ENCODE measurements at places on chromosomes 7 and 10.

- DNase-seq, result no peak
Measured at GRCh38 chr7:2598154-2598823, 33.5 kb upstream of the TTYH3 start.

DNA sequence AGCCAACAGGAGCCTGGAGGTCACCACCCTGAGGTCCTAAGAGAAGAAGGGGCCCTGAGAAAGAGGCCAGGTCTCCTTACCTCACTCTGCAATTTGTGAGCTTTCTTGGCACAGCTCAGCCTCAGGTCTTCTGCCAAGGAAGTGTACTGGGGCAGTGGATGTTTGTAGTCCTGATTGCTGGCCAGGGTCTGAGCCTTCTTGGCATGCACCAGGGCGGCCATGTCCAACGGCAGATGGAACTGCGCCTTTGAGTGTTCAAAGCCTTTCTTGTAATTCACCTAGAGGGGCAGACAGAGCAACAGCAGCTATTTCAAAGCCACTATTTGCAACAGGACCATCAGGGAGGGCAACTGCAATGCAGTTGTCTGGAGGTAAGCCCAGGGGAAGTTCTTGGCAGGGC, 51.7 kb downstream of the NRAP start:
- DNase-seq, result no peak

- no peak for DNase-seq
Measured at GRCh38 chr10:5457741-5458140, 41.6 kb downstream of the CALML5 start.

DNA sequence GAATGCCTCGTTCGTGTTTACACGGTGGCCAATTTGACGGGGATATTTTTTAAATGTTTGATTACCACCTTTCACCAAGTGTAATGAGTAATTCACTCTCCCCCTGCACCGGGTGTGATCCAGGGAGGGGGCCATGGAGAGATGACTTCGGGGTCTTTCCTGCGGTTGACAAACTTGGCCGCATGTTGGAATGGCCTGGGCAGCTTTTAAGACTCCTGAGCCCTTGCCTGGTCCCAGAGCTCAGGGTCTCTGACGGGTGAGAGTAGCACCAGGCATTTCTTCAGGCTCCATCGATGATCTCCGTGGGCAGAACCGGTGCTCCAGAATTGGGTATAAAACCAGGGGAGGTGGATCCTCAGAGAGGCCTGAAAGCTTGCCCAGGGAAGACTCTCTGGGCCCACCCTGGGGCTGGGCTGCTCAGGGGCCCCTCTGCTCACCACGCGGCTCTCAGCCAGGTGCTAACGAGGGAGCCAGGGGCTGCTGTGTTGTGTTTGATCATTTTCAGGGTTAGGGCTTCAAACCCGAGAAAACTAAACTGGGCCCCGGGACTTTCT, 882 bp downstream of the ZNF282 start:
- DNase-seq, result no peak

- no peak for DNase-seq
Measured at GRCh38 chr10:19775296-19775695, 40.9 kb upstream of the PLXDC2 start.

- DNase-seq, result no peak
Measured at GRCh38 chr7:155323001-155323638, 25.4 kb downstream of the INSIG1 start.

DNA sequence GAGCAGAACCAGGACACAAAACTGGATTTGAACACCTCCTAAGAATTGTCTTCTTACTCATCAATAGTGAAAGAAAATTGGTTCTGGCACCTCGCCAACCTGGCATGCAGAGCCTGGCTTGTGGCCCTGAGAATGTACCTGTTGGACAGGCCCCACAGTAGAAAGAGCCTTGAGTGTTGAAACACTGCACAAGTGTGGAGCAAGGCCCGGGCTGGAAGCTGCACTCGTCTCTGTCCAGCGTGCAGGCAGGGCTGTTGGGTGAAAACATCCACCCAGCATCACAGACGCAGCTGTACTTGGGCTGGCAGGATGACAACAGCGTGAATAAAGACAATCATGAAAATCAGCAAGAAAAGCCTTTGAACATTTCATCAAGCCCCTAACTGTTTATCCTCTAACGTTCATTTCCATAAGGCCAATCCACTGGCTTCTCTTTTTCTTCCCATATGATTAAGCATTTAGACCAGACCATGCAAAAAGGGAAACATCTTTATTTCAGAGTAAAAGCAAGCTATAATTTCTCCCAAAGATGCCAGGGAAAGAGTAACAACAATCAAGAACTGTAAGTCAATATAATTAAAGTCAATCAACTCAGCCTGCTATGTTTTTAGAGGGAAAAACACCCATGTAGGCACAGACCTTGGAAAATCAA, 15.6 kb downstream of the CUBN start:
- DNase-seq, result no peak

- no peak for DNase-seq
Measured at GRCh38 chr10:131869344-131869743, 31.5 kb upstream of the PPP2R2D start.

DNA sequence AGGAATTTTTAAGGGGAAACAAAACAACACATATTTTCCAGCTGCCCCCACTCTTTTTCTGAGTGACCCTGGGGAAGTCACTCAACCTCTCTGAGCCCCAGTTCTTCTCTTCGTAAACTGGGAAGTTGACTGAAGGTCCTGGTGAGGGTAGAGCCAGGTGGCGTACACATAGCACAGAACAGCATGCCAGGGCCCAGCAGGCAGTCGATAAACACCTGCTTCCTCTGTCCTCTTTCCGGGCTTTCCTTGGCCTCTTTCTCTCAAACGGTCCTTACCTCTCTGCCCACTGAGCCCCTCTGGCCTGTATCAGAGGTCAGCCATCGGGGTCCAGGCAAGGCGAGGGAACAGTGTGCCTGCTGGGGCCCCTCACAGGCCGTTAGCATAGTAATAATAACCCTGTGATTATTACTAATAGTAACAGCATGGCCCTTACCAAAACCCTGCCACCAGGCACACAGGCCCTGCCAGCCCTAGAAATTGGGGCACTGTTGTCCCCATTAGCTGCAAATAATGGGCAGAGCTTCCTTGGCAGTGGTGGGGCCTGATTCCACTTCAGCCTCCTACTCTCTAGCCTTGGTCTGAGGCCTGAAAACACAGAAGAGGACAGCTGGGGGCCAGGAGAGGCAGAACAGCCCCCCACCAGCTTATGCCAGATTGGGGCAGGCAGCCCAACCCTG, 37.3 kb upstream of the SLC29A3 start:
- no peak for DNase-seq

DNA sequence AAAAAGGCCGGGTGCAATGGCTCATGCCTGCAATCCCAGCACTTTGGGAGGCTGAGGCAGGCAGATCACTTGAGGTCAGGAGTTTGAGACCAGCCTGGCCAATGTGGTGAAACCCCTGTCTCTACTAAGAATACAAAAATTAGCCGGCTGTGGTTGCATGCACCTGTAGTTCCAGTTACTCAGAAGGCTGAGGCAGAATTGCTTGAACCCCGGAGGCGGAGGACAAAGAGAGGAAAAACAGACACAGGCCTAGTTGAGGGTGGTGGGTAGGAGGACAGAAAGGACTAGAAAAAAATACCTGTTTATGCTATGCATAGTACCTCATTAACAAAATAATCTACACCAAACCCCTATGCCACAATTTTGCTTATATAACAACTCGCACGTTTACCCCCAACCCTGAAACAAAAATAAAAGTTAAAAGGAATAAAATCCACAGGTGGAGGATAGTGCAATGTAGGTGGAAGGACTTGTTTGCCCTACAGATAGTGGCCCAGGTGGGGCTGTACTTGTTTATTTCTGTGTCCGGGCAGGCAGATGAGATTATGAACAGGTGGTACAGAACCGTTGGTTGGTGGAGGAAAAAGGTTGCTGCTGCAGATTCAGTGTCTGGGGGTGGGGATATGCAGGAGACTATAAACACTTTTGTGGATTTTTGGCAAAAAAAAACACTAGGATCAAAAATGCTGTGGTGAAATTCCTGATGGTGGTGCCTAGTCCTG, 5.1 kb downstream of the ZNF680 start:
- no peak for DNase-seq

- no peak for DNase-seq
Measured at GRCh38 chr7:1505731-1506550, 1.8 kb upstream of the INTS1 start.

GRCh38 chr7:69674701-69675182, 76.5 kb downstream of the AUTS2 start:
- no peak for DNase-seq

GRCh38 chr7:149070372-149071125, 20.0 kb downstream of the ZNF786 start:
- DNase-seq, result no peak

DNA sequence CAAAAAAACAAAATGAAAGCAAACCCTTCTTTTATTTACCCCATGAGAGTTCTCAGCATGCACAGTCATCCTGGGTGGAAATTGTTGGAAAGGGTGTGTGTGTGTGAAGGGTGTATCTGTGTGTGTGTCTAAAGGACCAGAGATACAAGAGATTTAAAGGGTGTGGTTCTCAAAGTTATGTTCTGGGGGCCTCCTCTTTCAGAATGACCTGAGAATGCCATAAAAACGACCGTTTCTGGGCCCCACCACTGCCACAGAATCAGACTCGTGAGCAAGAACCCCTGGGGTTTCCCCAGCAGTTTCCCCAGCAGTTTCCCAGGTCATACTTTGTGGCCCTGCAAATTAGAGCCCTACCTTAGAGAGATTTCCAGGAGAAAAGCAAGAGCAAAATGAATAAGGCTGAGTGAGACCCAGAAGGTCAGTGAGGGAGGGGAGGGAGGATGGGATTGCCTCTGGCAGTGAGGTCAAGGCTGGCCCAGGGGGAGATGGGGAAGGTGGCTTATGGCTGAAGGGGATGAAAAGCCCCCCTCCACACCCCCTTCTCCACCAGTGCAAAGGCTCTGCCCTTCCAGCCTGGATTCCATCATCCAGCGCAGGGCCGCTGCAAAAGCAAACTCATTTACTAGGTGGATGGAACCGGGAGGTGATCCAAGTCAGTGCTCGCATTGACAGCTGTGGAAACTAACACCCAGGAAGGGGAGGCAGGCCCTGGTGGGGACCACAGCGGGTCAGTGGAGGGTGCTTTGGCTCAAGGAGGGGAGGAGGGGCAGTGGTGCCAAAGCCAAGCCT, 10.2 kb downstream of the PYROXD2 start:
- no peak for DNase-seq

GRCh38 chr10:69952069-69952800, 100.4 kb upstream of the MACROH2A2 start:
- DNase-seq, result no peak

DNA sequence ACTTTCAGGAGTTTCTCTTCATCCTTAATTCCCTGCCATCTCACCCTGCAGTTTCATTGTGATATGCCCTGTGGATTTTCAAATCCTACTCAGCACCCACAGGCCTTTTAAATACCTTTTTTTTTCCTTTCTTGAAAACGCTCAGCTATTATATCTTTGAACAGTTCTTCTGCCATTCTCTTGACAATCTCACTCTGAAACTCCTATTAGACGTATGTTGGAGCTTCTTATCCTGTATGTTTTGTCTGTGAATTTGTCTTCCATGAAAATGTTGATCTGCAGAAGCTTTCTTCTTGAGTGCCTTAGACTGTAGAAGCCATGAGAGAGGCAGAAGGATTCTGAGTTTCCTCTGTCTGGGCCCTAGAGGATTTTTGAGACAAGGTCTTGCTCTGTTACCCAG, 18.9 kb upstream of the YAE1 start:
- no peak for DNase-seq

DNA sequence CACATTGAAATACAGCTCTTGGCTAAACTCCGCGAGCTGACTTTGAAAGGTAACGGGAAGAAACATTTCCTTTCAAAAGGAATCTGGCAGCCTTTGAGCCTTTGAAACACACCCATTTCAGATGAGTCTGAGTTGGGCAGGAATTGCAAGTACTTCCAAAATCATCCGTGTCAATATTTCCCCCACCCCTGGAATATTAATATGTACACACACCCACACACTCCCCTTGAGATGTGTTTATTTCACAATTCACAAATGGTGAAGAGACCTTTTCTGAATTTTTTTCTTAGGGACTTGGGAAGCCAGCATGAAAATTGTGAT, 438.7 kb upstream of the NRP1 start:
- no peak for DNase-seq

DNA sequence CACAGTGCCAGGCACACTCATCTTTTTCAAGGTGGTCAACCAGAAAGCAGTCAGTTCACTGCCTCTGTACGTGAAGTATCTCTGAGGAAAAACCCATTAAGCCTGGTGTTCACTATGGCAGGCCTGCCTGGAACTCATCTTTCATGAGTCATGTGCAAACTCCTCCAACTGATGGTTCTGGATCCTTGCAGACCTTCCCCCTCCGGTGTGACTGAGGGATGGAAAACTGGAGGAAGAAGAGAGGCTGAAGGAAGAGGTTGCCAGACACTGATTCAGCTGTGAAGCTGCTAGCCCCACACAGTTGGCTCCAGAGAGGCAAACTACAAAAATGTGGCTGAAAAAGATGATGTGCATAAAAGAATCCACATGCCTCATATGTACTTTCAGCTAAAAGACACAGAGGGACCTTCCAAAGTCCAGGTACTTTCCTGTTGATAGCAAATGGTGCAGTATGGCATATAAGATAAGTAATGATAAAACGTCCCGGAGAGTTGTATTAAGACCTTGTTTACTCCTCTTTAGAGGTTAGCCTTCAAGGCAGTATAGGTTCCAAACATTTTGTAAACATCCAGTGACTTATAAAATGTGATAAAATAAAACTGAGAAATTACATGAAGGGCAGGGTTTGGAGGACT, 2.7 kb downstream of the CYP3A5 start:
- DNase-seq, result no peak

DNA sequence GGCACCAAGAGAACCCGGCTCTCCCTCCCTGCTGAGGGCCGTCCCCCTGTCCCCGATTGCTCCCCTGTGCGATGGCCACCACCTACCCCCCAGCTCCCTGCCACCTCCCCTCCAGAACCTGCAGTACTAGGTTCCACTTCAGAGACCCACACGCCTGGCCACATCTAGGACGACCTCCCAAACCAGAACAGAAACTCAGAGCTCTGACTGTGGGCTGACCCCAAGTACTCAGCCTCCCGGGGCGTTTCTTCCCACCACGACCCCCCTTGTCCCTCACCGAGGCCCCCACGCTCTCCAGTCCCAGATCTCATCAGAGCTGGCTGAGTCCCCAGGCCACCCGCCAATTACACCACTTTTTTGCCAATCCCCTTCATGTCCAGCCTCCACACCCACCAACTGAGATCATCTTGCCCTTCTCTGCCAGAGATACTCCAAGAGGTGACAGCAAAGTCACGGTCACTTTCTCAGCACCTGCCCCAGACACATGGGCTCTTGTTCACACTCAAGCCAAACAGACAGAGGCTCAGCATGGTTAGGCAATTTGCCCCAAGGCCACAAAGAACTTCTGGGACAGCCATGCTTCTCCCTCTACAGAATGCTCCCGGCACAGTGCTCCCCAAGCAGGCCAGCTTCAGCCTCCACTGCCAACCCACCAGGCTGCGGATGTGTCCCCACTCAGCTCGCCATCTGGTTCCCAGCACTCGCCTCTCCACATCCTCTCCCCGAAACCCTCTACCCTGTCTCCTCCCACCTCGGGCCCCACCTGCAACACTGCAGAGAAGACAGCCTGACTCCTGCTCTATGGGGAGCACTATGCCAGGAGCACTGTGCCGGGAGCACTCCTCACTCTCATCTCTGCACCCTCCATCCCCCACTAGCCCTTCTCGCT, 4.7 kb downstream of the TMEM120A start:
- DNase-seq, result no peak

GRCh38 chr7:1712907-1713501, 42.9 kb downstream of the ELFN1 start:
- DNase-seq, result no peak

Data from DMS79 (cell line).